ENCODE measurements at places on chromosomes 4 and X. TPM values are rescaled to one million over a fixed set of nuclear protein-coding genes. Genes with fewer than 3 reads are reported as not detected.

PF4V1 gene
- not detected for total RNA-seq

DNA sequence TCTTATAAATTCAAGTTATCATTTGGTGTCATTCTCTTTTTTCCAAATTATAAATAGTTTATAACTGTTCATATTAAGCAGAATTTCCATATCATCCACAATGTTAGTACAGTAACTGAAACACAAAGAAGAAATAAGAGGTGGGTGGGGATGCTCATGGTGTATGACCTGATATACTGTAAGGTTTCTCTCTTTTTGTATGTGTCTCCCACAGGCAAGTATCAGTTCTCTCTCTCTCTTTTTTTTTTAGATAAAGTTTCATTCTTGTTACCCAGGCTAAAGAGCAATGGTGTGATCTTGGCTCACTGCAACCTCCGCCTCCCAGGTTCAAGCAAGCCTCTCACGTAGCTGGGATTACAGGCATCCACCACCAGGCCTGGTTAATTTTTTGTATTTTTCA, 43.7 kb upstream of the UGT2A3 start:
- no peaks in the 10 kb centered on the region for H3K36me3 ChIP-seq
- no peaks in the 10 kb centered on the region for H3K27me3 ChIP-seq
- H3K4me1 ChIP-seq = no peaks in the 10 kb centered on the region
- H3K27ac ChIP-seq = no peak overlapping the region
- no peak for DNase-seq

GRCh38 chr4:118798658-118799057, 37.3 kb downstream of the SEC24D start:
- no peak overlapping the region for H3K27ac ChIP-seq
- no peaks in the 10 kb centered on the region for H3K27me3 ChIP-seq
- H3K36me3 ChIP-seq = peaks cover 4% of the 10 kb centered on the region
- H3K4me1 ChIP-seq = no peaks in the 10 kb centered on the region

- H3K4me3 ChIP-seq = no peak overlapping the region
- no peak for DNase-seq
- no peak overlapping the region for H3K27ac ChIP-seq
- no peaks in the 10 kb centered on the region for H3K36me3 ChIP-seq
- H3K4me1 ChIP-seq = no peaks in the 10 kb centered on the region
- no peaks in the 10 kb centered on the region for H3K27me3 ChIP-seq
Observed at GRCh38 chr4:45910511-45910910, 213.3 kb downstream of the GABRG1 start.

DNA sequence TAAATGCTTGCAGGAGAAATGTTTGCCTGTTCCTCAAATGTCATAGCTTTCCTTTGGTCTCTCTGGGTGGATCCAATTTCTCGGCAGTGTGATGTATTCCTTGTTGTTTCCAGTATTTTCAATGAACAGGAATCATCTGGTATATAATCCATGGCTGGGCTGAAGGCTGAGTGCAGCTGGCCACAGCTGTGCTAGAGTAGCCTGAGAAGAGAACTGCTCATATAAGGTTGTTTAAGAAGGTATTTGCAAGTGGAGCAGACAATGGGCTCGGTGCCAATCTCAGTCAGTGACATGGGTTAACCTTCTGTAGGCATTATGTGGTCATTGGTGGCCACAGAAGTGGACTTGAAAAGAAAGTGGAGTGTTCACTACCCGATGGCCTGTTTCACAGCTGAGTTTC, 390.3 kb downstream of the SPRY1 start:
- H3K27me3 ChIP-seq = no peaks in the 10 kb centered on the region
- H3K27ac ChIP-seq = no peak overlapping the region
- H3K36me3 ChIP-seq = no peaks in the 10 kb centered on the region
- H3K4me1 ChIP-seq = no peaks in the 10 kb centered on the region
- no peak overlapping the region for H3K4me3 ChIP-seq
